Activated CD8-positive, alpha-beta memory T cell treated with anti-CD3 and anti-CD28 coated beads for 4 hours (primary cell): ENCODE measurements at places on chromosomes 3 and 15.

GRCh38 chr3:193016437-193016901, 98.8 kb upstream of the MB21D2 start:
- no peak for DNase-seq

- DNase-seq: no peak
Observed at GRCh38 chr15:52137432-52138357, 25.1 kb upstream of the BCL2L10 start.

- no peak for DNase-seq
Observed at GRCh38 chr3:185152410-185153170, at the start of gene C3orf70. Gene C3orf70, minus strand, starts transcription at chr3:185153060. Its CDS starts 237 bp downstream, at chr3:185152823.

DNA sequence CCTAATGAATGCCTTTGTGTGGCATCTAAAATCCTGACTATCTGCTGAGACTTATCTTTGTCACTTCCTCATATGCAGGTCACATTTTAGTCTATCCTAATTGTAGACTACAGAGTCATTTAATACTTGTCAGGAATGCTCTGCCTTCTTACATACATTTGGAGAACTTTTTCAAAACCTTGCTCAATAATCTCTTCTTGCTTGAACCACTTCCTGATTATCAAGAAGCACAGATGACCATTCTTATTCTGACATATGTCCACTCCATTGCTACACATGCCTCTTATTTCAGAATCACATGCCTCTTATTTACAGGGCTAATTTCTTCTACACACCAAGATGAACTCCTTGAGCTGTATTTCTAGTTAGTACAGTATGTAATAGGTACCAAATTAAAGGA, 400.3 kb downstream of the TBC1D5 start:
- DNase-seq: no peak

DNA sequence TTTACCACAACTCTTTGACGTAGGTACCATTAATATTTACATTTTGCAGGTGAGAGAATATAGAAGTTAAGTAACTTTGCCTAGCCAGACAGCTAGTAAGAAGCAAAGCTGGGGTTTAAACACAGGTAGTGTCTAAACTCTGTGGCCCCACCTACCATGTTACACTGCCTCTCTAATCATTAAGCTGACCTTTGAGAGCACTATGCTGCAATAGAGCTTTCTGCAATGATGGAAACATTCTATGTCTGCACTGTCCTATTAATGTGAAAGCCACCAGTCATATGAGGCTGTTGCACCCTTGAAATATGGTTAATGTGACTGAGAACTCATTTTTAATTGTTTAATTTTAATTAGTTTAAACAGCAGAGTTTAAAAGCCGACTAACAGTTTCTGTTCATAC, 6.3 kb upstream of the RARB start:
- no peak for DNase-seq

DNA sequence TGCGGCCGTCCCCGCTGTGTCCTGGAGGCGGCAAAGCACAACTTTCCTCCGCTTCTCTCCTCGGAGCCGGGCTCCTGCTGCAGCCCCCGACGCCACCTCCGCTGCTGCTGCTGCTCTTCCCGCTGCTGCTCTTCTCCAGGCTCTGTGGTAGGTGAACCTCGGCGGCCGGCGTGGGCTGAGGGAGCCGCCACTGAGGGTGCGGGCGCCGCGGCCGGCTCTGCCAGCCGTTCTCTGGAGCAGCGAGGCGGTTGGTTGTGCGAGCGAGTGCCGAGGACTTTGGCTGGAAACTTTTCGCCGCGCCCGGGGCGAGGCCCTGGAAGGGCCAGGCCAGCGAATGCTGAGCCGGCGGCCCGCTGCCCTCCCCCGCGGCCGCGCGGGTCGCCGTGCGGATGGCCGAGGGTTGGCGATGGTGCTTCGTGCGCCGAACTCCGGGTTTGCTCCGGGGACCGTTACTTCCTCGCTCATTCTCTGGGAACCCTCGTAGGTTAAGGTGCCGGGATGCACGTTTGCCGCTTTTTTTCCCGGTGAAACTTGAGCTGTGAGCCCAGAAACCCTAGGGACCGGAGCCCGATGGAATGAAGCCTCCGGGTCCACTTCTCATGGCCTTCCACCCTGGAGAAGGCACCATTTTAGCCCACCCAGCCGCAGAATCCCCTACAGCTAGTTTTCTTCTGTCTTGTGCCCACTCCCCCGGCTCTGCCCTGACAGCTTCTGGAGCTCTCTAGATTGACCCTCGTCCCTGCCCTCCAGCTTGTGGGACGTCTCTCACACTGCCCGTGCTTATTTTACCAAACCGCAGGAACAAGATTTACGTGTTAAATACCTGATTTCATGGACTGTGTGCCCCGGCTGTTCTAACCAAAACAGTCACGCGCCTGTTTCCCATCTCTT, 660 bp downstream of the NECTIN3 start:
- DNase-seq: no peak

DNA sequence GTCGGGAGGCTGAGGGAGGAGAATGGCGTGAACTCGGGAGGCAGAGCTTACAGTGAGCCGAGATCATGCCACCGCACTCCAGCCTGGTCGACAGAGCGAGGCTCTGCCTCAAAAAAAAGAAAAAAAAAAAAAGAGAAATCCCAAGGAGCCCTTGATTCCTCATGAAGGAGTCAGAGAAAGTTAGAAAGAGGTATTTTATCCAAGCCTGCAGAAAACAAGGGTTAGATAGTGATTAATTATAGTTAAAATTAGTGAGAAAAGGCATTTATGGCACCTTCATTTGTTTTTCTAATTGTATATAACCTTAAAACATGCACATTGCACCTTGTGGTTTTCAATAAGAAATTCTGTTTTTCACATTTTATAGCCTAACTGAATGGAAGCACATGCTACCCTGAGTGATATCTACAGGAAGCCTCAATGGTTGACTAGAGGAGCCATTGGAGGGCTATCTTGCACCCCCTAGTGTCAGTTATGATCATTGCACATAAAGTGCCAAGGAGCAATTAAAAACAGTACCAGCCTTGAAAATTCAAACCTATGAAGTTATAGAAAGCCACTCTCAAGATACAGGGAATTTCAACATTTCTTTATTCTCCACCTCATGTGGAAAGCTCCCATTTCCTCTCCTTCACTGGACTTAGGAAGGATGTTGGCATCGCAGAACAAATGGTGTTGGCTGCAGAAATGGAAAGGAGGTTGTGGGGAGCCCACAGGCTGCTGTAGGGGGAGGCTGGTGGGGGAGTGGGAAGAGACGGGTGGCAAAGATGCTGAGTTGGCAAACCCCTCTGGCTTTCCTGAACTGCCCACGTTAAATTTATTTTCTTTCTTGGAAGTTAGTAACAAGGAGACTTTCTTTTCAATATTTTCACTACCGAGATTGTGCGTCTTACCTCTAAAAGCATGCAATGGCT, 48.5 kb downstream of the ITGA11 start:
- DNase-seq: no peak

DNA sequence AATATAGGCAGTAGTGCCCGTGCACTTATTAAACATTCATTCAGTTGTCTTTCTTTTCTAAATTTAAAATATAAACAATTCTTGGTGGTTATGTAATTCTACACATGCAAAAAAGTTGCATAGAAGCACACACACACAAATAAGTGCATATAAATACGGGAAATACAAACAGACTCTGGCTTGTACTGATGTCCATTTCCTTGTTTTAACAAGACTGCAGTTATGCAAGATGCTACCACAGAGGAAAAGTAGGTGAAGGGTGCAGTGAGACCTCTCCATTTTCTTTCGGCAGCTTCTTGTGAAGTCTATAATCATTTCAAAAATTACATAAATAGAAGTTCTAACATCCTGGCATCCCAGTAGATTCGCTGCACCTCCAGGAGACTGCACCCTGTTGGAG, 130.6 kb upstream of the BCL6 start:
- DNase-seq: no peak

GRCh38 chr3:171458071-171458863, 1.9 kb downstream of the TNIK start:
- no peak for DNase-seq

DNA sequence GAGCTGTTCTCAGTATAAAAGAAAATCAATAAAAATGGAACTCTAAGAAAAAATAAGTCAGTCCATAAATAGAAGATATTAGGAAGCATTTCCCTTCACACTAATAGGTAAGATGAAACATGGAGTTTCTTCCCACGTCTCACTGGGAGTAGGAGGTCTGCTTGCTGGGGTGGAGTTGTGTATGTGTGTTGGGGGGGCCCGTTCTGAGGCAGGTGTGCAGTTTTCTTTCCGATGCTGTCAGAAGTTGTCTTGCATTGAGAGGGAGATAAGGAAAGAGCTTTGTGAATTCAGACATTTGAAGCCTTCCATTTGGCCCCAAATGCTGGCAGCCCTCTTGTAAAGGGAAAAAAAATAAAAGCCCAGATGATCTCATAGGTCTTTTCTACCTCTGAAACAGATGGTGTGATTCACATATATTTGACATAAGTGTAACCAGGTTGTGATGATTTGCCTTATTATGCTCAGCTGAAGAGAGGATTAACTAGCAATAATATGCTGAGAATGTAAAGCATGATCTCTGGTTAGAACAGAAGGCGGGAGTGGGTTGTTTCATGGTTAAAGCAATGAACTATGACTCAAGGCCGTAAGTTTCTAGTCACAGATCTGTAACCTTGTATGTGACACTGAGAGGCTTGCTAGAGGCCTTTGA, 8.8 kb downstream of the RASGRP1 start:
- no peak for DNase-seq

- no peak for DNase-seq
Observed at GRCh38 chr3:31659246-31659645, 126.5 kb downstream of the STT3B start.

GRCh38 chr3:60294181-60294580, 957.1 kb downstream of the FHIT start:
- DNase-seq: no peak

- DNase-seq: no peak
Observed at GRCh38 chr15:38894243-38894948, 329.8 kb upstream of the RASGRP1 start.
